Stimulated activated naive CD4-positive, alpha-beta T cell (primary cell): ENCODE measurements at places on chromosomes 4 and X.

GRCh38 chrX:10245886-10246285 lies 89.1 kb downstream of the CLCN4 start:
- DNase-seq: no peak

GRCh38 chr4:78428996-78429395 lies 122.6 kb upstream of the ANXA3 start:
- no peak for DNase-seq

DNA sequence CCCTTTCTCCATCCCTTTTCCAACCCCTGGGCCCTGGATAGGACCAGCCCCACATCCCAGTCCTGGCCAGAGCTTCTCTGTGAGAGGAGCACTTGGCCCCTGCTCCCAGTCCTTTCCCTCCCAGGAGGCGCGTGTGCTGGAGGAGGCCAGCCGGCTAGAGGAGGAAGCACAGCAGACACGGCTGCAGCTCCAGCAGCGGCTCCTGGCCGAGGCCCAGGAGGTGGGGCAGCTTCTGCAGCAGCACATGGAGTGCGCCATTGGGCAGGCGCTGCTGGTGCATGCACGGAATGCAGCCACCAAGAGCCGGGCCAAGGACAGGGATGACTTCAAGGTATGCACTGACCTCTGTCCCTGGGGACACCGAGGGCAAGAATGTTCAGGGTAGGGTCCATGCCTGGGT lies 87.5 kb downstream of the EVC start:
- DNase-seq: no peak

- DNase-seq: no peak
Measured at GRCh38 chr4:6381571-6382123, 90.8 kb downstream of the PPP2R2C start.

- DNase-seq: no peak
Measured at GRCh38 chrX:63566856-63567255, 215.7 kb upstream of the SPIN4 start.

GRCh38 chrX:72097098-72097497 lies 34.6 kb downstream of the RTL5 start:
- no peak for DNase-seq
